Activated CD8-positive, alpha-beta memory T cell treated with anti-CD3 and anti-CD28 coated beads for 24 hours (primary cell): ENCODE measurements at places on chromosomes 11 and 22.

DNA sequence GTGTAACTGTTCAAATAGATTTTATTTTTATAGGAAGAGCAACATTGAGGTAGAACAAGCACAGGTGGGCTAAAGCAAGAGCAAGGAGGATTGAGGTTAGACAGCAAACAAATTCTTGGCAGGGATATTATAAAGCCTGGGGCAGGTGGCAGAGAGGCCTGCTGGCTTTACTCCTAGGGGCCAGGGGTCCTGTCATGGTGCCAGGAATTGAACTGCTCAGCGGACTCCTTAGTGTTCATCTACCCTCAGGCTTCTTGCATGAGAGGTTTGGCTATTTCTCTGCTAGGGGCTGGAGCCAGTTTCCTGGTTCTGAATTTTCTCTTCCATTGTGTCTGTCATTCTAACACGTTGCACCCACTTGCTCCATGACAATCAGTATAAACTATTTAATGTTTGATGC, 217.2 kb upstream of the NCAM1 start:
- no peak for DNase-seq

- DNase-seq: no peak
Measured at GRCh38 chr11:6576471-6577373, 26.7 kb downstream of the RRP8 start.

DNA sequence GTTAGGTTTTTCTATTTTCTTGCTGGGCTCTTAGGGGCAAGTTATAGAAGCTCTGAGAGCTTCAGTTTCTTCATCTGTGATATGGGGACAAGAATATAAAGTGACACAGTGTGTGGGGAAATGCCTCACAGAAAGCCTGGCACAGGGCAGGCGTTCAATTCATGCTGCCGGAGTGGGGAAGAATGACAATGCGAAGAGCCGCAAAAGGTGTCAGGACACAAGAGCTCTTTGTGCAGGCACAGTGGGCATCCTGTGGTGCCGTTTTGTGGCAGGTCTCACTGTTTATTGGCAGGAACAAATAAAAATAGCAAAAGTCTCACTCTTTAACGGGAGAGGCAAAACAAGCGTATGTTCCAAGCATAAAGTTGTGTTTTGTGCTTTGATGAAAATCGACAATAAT, 112.1 kb downstream of the TIMP3 start:
- no peak for DNase-seq

GRCh38 chr22:47035425-47035881, 273.0 kb downstream of the TBC1D22A start:
- no peak for DNase-seq

GRCh38 chr11:102760344-102761035, 19.9 kb downstream of the MMP10 start:
- no peak for DNase-seq

DNA sequence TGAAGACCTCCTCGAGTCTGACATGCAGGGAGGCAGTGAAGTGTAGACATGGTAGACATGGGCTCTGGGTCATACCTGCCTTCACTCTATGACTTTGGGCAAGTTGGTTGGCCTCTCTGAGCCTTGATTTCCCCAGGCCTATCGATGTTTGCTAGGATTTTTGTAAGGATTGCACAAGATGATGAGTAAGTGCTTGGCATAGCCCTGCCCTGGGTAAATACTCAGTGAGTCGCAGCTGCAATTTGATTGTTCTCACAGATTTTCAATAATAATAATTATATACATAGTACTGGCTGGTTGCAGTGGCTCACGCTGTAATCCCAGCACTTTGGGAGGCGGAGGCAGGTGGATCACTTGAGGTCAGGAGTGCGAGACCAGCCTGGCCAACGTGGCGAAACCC, 18.1 kb downstream of the MCM5 start:
- DNase-seq: no peak

DNA sequence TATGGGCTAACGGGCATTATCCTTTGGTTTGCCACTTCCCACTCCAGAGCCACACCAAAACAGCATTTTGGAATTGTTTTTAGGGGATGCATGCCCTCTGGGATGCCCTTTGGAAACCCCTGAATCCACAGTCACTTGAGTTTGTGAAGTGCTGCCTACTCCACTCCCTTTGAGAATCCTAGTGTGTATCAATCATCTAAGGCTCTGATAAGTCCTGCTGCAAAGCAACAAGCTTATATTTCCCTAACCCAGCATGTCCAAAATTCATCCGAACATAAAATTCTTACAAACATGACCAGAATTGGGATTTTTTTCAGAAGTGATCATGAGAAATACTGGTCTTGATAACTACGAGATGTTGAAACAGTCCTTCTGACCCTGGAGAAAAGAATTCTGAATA, 387.9 kb downstream of the MN1 start:
- DNase-seq: no peak

DNA sequence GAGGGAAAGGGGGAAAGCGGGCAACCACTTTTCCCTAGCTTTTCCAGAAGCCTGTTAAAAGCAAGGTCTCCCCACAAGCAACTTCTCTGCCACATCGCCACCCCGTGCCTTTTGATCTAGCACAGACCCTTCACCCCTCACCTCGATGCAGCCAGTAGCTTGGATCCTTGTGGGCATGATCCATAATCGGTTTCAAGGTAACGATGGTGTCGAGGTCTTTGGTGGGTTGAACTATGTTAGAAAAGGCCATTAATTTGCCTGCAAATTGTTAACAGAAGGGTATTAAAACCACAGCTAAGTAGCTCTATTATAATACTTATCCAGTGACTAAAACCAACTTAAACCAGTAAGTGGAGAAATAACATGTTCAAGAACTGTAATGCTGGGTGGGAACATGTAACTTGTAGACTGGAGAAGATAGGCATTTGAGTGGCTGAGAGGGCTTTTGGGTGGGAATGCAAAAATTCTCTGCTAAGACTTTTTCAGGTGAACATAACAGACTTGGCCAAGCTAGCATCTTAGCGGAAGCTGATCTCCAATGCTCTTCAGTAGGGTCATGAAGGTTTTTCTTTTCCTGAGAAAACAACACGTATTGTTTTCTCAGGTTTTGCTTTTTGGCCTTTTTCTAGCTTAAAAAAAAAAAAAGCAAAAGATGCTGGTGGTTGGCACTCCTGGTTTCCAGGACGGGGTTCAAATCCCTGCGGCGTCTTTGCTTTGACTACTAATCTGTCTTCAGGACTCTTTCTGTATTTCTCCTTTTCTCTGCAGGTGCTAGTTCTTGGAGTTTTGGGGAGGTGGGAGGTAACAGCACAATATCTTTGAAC, 6.8 kb downstream of the MALAT1 start:
- DNase-seq: no peak

DNA sequence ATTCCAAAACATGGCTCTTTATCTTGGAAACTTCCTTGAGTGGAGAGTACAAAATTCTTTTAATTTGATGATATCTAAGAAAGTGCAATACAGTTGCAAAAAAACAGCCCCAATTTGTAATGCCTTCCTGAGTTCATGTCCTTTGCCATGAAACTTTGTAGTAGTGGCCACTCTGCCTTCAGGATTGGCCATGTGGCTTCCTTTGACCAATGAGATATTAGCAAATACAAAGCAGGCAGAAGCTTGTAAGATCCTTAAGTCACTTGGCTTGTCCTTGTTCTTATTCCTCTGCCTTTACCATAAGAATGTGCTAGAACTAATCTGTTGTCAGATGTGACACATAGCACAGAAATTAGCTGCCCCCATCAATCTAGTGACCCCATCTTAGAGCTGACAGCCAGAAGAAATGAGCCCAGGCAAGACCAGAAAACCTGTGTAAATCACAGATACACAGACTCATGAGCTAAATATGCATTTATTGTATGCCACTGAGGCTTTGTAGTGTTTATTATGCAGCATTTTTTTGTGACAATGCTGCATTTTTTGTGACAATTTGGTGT, 29.8 kb upstream of the BLID start:
- no peak for DNase-seq

- DNase-seq: no peak
Measured at GRCh38 chr11:2314525-2315394, 12.9 kb downstream of the TSPAN32 start.
